ENCODE measurements at places on chromosomes 1 and 21.

GRCh38 chr1:205580140-205580922 is 51.5 kb downstream of the ELK4 start:
- DNase-seq, result no peak

DNA sequence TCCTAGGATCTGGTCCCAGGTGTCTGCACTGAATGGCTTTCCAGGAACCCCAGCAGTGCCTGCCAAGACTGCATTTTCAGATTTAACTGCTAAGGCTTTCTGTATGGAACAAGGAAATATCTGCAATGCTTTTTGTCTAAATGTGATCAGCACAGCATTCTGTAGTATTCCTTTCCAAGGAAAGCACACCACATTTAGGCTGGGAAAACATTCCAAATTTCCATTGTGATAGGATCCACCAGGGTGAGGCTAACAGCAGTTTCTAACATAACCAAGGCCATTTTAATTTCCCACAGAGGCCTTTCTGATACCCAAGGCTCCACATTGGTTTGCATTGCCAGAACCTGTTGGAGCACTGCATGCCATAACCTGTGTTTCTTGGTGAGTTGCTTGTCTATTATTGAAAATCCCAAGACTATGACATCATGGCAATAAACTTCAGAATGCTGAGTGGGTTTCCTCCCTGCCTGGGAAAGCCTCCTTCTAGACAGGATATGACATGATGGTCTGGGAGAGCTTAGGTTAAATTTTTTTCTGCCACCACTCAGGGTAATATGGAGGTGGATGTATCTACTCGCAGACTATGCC is 23.3 kb upstream of the PTGFRN start:
- DNase-seq, result no peak

DNA sequence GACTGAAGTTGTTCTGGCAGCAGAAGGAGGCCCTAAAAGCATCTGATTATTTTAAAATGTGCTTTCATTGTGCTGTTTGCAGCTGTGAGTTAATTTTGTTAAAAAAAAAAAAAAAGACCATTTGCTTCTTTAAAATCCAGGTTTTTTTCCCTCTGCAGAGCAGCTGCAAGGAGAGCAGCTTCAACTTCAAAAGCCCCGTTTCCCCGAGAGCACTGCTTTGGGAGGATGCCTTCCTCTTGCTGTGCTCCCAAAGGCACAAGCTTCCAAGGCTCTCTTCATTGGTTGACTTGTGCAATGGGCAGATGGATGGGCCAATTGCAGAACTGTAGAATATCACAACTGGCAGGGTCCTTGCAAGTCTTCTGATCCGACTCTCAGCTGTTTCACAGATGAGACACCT is 459.2 kb upstream of the PKN2 start:
- DNase-seq, result no peak

DNA sequence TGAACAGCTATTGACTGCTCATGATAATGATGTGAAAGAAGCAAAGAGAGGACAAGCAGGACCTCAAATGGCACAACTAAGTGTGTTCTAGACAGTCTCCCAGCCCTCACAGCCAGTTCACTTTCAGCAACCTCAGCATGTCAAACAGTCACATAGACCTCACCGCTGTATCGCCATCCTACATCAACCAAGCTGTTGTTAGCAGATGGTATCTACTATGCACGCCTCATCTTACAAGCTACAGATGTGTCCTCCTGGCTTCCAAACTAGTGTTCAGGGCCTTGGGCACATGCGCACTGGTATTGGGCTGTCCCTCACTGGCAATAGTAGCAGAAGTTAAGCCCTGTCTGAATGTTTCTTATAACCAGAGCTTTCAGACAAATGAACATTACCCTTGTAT is 28.4 kb downstream of the EVI5 start:
- DNase-seq, result no peak

All from T-helper 2 cell (primary cell).